ENCODE measurements at places on chromosomes 3 and 15.

DNA sequence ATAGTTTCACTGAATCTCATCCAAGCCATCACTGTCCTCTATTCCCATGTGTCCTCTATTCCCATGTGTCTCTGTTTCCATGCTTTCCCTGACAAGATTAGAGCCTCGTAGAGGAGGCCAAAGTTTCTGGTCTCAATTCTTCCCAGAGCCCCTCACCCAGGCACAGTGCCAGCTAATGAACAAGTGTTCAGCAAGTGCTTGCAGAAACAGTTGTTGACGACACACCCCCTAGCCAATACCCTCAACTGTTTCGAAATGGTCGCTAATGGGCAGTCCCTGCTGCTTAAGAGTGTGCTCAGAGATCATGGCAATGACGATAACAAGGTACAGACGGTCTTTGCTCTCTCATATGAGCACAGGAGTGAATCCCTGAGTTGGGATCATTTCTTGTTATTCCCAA lies 73.4 kb downstream of the FAM174B start:
- no peak for DNase-seq

- peak; percentile 5 for DNase-seq
Observed at GRCh38 chr3:6799264-6799915, 61.5 kb upstream of the GRM7 start.

DNA sequence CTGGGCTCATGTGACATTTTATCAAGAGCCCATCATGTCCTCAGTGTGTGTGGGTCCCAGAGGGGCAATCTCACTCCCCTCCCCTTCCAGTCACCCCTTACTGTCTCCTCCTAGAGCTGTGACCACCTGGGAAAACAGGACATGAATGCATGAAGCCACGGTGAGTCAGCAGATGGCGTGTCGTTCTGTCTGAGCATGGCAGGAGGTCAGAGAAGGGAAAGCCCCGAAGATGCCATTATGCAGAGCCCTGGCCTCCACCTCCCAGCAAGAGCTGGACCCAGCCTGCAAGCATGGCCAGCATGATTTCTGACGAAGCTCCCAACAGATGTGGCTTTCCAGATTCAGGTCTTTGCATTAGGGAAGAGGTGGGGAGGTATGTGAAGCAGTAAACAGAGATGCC lies 118.5 kb downstream of the TLE3 start:
- DNase-seq: no peak

- no peak for DNase-seq
Observed at GRCh38 chr15:77440378-77440999, 19.8 kb downstream of the HMG20A start.

DNA sequence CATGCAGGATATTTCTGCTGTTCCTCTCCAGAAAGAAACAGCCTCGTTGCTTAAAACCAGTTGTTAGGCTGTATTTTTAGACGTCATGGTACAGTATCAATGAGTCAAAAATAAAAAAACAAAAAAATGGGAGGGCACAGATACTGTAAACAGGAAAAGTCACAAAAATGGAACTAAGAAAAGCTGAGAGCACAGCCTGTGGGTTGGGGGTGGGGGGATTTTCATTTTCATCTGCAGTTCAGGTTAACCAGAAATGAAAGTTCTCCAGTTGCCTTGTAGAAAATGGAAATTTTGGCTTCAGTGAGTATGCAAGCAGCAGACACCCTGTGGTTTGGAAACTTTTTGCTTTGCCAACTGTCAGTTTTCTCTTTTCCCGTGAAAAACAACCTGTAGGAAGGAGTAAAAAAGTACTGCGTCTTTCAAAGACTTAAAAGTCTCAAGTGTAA lies 59.0 kb downstream of the FRMD4B start:
- peak; percentile 47 for DNase-seq

DNA sequence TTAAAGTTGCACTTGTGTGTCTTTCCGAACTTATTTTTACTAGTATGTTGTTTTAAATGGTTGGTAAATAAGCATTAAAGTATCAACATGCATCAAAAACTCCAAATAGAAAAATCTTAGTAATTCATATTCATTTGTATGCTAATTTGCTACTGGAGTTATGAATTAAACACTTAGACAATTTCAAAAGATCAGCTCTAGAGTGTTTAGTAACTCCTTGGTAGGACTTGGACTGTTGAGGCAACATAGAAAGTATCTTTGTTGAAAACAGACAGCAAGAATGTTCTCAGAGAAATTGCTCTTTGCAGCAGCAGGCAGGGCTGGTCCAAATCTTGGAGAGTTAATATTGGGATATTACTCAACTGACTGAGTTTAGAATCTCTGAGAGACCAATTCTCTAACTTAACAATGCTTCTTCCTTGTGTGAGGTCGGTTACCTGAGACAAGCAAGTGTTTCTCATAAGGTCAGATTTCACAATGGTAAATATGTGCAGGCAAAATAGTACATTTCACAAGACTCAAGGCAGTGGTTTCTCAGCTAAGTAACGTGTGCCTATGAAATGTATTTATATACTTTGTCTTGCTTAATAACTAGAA lies 147.8 kb upstream of the IL12A start:
- no peak for DNase-seq

DNA sequence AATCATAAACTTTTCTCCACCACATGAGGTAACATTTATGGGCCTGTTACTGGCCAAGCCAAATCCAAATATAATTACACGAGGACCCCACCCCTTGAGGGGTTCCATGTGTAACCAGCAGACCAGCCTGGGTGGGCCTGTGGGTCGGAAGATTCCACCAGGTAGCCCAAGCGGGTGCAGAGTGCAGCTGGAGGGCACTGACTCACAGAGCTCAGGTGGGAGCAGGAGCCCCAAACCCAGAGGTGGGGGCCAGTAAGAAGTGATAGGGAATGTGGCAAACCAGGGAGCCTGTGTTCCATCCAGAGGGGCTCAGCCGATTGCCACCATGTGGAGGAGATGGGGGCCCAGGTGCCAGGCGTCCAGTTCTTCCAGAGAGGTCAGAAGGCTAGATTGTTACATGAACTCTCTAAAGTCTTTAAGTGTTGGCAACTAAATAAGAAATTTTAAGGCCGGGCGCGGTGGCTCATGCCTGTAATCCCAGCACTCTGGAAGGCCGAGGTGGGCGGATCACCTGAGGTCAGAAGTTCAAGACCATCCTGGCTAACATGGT lies 2.6 kb downstream of the GP9 start:
- DNase-seq: no peak

GRCh38 chr3:37466660-37467359 lies 292.4 kb upstream of the LRRFIP2 start:
- no peak for DNase-seq

DNA sequence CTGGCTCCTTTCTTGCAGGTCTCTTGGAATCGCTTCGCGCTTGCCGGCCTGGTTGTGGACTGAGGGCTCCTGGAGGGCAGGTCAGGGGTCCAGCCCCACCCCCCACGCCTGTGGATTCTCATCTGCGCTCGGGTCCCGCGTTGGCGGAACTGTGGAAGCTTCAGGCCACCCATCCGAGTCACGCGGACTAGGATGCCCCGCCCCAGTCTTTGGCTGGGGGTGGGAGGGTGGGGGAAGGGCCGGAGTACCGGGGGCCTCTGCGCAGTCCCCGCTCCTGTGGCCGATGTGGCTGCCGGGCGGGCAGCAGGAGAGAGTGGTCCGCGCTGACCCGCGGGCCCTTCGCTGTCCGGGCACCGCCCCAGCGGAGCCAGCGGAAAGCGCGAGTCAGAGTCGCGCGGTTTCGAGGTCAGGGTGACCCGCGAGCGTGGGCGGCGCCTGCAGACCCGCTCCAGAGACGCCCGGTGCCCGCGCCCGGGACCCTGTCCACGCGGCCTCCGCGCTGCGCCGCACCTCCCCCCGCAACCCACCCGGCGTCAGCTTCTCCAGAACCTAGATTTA lies 114.2 kb downstream of the KLF13 start:
- DNase-seq: peak; percentile 44

DNA sequence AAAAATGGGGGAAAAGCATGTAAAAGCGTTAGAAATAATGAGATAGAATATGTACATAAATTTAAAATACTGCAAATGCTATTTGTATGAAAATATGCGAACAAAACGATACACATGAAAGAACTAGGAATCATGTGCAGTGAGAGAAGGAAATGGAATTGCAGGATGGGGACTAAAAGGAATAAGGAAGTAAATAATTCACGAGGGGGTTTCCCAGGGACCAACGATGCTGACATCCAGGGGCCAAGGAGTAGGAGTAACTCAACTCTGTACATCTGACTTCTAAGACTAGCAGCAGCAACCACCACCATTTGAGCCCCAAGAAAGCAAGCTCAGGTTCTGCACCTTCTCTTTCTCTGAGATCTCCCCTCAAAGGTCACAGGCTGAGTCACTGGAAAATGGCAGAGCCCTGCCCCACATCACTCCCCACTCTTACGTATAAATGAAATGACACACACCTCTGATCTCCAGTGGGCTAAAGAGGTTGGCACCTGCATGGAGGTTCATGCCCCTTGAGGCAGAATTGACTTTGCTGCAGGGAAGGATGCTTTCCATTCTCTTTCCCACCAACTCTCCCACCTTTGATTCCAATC lies 100.0 kb upstream of the DLG1 start:
- no peak for DNase-seq

DNA sequence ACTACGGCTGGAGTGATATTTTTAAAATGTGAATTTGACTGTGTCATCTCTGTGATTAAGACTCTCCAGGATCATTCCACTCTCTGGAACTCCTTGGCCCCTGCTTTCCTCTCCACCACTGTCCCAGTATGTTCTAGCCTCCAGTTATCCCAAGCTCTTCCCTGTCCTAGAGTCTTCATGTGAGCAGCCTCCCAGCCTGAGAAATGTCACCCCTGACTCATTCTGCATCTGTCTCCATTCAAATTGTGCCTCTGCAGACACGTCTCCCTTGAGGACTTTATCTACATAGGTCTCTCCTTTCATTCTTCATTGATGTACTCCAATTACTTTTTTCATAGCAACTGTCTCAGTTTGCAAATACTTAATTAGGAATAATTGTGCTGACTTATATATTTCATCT lies 317.7 kb upstream of the ADAMTS9 start:
- no peak for DNase-seq

DNA sequence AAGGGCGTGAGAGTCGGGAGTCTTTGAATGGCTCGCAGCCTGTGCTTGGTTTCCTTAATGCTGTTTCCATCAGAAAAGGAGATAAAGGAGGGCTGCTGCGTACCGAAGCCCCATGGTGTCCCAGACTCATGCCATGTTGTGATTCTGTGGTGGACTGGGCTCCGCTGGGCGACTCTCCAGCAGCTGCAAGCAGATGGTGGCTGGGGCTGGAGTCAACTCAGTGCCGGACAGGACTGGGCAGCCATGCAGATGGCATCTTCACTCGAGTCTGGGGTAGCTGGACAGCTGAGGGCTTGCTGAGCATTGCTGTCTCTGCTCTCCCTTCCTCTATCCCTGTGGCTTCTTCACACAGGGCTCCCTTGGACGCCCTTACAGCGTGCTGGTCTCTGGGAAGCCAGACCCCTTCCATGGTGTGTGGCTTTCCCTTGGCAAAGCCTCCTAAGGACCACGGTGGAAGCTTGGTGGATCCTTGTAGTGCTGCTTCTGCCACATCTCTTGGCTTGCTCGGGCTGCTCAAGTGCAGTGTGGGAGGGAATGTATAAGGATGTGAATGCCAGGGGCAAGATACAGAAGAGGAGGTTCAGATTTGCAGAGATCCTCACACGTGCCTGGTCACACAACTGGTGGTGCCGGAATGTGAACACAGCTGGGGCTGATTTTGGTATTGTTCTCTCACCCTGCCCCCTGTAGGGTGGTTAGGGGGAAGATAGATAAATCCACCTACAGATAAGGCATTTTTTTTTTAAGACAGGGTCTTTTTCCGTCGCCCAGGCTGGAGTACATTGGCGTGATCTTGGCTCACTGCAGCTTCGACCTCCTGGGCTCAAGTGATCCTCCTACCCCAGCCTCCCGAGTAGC lies 9.0 kb downstream of the NIPA1 start:
- no peak for DNase-seq

GRCh38 chr15:35256141-35256540 lies 171.0 kb upstream of the NANOGP8 start:
- DNase-seq: no peak

GRCh38 chr3:170585008-170585936 lies 603 bp downstream of the SLC7A14 start:
- no peak for DNase-seq

- DNase-seq: no peak
Observed at GRCh38 chr3:13415236-13415986, 4.7 kb downstream of the NUP210 start.

DNA sequence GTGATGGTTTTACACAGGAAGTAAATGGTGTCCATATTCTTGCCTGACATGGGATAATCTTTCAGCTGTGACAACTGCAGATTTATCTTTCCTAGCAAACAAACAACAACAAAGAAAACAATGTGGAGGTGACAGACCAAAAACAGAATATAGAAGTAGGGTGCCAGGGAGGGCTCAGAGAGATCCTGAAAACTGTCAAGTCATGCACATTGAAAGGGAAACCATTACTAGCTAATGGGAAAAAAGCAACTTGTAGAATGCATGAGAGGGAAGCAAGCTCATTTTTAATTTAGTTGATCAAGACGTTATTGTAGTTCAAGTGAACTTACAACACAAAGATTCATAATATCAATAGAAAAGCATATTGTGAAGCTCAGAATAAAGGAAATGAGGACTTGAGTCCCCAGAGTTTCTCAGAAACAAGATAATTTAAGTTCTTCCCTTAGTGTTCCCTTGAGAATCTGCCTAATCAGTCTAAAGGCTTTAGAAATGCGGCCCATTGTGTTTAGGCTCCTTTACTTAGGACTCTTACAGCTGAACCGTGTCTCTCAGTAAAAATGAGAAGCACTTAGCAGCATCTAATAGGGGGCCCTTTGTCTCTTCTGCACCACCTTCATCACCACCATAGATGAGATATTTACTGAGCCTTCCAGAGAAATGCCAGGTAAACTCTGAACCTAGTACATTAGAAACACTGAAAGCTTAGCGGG lies 115.6 kb upstream of the CADPS start:
- DNase-seq: no peak

- no peak for DNase-seq
Observed at GRCh38 chr3:124934577-124934976, at the start of gene MUC13. TSS of gene MUC13 (minus strand) at chr3:124934751. CDS start at chr3:124934712, 39 bp downstream.

- DNase-seq: no peak
Observed at GRCh38 chr15:83846847-83847246, 192.9 kb downstream of the ADAMTSL3 start.

GRCh38 chr3:25293736-25294135 lies 134.3 kb upstream of the RARB start:
- DNase-seq: no peak

Measured in CD4-positive, alpha-beta T cell treated with Interleukin-21 for 1 hour (primary cell).